ENCODE measurements at places on chromosomes 12 and 14.

- no peak for DNase-seq
Observed at GRCh38 chr12:94815958-94816357, 165.6 kb upstream of the TMCC3 start.

GRCh38 chr12:104627990-104628830 is 171.5 kb downstream of the CHST11 start:
- no peak for DNase-seq

DNA sequence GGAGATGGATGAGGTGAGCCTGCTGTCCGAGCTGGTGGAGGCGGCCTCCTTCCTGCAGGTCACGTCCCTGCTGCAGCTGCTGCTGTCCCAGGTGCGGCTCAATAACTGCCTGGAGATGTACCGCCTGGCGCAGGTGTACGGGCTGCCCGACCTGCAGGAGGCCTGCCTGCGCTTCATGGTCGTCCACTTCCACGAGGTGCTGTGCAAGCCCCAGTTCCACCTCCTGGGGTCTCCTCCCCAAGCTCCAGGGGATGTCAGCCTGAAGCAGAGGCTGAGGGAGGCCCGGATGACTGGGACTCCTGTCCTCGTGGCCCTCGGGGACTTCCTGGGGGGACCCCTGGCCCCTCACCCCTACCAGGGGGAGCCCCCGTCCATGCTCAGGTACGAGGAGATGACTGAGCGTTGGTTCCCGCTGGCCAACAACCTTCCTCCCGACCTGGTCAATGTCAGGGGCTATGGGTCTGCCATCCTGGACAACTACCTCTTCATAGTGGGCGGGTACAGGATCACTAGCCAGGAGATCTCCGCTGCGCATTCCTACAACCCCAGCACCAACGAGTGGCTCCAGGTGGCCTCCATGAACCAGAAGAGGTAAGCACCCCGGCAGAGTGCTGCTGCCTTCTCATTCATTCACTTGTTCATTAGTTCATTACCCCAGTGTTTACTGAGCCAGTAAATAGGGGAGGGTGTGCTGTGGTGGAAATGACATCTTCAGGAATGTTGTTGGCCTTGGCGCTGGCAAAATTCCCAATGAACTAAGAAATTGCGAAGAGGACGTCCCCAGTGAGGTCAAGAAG is 774 bp upstream of the MANSC4 start:
- DNase-seq: no peak

DNA sequence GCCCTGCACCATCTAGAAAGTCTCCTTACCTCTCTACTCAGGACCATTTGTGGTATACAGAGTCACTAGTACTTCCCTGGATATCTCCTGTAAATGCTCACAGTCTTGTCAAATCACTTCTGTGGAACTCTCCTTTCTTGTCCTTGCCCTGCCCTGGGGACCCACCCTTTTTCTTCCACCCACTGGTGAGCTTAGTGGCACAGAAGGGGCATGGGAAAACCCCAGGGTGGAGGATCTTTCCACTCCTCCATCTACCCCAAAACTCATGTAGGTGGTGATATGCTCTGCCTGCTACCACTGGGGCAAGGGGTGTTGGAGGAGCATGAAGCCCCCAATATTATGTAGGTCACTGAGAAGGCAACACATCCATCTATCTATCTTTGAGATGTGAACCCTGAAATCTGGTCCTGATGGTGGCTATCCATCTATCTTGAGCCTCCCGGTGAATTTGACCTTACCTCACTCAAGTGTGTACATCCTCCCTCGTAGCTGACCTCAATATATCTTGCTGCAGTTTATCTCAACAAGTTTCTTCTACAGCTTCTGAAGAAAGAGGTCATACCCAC is 943 bp downstream of the TESPA1 start:
- DNase-seq: no peak

GRCh38 chr12:129902371-129903091 is 1.3 kb downstream of the TMEM132D start:
- DNase-seq: no peak

- DNase-seq: no peak
Observed at GRCh38 chr12:103441437-103442181, 54.2 kb downstream of the C12orf42 start.

DNA sequence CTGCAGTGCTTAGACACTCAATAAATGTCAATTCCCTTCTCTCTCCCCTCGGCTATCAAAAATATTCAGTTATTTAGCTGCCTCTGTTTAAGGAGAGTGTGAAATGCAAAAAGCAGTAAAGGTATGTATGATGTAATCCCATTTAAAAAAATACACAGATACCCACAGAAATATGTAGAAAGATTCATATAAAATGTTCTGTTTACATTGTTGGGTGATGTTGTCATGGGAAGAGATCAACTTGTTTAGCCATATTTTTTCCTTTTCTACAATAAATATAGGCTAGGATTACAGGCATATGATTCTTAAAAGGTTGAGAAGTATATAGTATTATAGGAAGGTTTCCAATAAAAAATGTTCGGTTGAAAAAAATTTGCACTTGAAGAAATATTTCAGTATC is 7.8 kb downstream of the PPP2R3C start:
- no peak for DNase-seq

GRCh38 chr12:132162508-132163031 is 18.3 kb downstream of the NOC4L start:
- DNase-seq: no peak

DNA sequence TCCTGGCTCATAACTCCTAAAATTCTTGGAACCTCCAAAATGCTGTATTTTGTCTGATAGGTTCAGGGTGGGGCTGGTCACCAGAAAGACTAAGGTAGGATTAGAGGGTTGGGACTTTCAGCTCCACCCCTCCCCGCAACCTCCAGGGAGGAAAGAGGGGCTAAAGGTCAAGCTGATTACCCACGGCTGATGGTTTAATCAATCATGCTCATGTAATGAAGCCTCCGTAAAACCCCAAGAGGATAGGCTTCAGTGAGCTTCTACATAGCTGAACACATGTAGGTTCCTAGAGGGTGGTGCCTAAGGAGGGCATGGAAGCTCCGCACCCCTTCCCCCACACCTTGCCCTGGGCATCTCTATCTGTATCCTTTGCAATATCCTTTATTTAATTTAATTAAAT is 60.0 kb downstream of the DGLUCY start:
- DNase-seq: no peak

DNA sequence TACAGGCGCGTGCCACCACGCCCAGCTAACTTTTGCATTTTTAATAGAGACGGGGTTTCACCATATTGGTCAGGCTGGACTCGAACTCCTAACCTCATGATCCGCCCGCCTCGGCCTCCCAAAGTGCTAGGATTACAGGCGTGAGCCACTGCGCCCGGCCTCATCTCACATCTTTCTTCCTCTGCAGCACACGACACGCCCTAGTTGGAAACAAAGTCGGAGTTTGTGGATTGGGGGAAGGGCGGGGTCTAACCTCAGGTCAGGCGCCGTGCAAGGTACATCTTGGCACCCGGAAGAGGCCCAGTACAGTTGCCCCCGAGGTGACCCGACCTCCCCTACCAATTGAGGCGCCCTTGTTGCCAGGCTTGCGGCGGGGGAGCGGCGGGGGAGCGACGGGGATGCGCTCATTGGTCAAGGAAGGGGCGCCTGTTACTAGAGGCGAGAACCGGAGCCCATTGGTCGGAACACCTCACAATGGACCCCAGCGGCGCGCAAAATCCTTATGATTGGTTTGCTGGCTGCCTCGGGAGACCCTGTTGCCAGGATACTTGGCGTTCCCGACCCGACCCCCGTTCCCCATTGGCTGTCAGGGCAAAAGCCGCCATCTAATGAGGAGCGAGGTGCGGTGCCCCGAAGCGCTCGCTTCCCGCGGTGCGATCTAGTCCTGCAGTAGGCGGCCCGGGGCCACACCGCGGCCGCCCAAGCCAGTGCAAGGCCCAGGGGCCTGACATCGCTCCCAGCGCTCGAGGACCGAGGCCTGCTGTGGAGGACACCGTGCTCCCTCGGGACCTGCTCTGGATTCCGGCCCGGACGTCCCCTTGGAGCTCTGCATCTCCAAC is at the start of gene REC8:
Gene REC8, plus strand, starts transcription at position 659 of the 839 bp plus-strand sequence. CDS start 473 bp downstream, outside the sequence.
- peak; percentile 86 for DNase-seq

DNA sequence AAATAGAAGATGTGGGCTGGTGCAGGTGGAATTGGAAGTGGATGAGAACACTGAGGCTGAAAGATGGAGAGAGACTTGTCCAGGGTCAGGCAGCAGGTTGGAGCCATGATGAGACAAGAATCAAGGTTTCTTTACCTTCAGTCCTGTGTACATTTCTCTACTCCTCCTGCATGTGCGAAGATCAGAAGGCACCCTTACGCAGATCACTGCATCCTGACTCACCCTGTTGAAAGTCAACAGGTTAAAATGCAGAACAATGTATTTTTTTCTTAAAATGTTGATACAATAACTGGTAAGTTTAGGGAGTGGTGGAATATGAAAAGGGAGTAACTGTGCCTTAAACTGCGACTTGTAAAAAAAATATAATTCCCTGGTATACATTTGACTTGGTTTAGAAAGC is 47.8 kb downstream of the TESPA1 start:
- DNase-seq: no peak

DNA sequence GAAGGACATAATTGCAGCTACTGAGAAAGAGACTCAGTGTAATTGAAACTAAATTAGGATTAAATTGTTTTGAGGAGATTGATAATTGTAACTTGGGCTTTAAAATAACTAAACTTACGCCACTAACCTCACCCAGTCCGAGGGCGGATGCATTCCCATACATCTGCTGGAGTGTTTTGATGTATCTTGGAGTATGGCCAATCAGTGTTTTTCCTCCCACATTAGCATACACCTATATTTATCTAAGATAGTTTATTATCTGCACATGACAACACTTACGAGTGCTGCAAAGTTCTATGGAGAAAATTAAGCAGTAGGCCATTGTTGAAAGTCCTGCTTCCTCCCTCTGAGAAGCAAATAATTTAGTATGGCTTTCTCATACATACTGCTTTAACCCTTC is 184.7 kb upstream of the PLEKHG7 start:
- DNase-seq: no peak

GRCh38 chr14:50797250-50798047 is 33.5 kb downstream of the NIN start:
- DNase-seq: no peak

DNA sequence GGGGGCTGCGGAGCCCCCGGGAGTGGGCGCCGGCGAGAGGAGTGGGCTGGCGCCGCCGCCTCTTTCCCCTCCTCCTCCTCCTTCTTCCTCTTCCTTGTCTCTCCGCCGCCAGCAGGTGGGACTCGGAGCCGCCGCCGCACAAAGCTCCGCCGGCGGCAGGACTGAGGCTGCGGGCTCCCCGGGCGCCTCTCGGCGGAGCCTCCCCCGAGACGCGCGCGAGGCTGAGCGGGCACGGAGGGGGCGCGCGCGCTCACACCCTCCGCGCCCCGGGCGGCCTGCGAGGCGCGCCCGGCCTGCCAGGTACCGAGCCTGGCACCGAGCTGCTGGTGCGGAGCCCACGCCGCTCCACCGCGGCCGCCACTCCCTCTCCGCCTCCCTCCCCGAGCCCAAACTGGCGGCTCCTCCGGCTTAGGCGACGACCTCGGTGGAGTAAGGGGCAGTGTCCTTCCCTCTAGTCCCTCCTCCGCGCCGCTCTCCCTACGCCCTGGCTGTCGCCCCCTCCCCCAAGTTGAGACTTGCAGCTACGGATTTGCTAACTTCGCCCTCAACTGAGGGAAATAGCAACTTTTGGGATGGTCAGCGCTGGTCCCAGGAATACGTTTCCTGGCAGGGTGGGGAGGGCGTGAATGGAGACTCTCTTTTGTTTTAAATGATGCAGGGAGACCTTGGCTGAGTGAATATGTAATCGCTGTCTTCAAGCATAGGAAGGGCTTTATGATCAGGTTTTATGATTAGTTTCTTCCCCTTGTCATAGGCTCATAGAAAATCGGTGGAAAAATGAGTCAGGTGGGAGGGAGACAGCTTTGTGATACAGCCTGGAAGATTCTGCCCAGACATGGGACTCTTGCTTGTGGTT is 199.5 kb upstream of the CAND1 start:
- peak; percentile 70 for DNase-seq

- DNase-seq: no peak
Observed at GRCh38 chr12:109432431-109432830, 44.7 kb downstream of the KCTD10 start.

DNA sequence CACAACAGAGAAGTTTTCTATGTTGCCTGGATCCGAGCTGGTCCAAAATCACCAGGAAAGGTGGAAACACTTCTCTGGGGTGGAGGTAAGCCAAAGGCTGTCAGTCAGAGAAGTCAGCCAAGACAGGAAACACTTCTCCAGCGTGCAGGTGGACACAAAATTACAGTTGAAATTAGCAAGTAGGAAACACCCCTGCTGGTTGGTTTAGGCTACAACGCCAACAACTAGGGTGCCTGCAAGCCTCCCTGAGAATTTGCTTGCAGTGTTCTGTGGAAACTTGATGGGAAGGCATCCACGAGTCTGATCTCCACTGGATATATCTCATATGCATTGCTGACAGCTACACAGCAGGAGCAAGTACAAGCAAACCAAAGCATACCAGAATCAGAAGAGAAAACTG is 600.5 kb downstream of the RERGL start:
- DNase-seq: no peak

DNA sequence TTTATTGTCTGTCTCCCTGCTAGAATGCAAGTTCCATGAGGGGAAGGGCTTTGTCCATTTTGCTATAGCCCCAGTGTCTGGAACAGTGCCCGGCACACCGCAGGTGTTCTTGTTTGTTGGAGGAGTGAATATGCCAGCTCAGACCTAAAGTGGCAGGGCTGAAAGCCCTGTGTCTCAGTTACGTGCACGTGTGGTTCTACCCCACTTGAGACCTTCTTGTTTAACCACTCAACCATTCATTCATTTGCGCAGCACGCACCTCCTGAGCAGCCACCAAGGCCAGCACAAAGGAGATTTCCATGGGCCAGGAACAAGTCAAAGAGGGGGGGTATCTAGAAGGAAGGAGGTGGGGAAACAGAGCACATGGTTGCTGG is 338.0 kb upstream of the FKBP4 start:
- DNase-seq: no peak

DNA sequence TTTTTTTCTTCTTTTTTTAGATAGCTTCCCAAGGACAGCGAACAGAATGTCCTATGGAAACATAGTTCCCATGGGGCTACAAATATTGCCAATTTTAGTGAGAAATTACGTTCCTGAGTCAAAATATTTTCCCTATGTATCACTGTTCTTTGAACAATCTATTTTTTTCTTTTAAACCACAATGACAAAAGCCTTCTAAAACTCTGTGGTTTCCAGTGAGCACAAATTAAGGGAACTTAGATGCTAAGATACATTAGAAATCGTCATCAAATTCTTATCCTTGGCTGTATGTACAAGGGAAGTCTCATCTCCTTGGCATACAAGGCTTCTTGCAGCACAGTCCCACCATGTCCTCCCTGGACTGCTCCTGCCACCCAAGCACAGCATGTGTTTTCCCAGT is 17.9 kb downstream of the CPM start:
- DNase-seq: no peak

DNA sequence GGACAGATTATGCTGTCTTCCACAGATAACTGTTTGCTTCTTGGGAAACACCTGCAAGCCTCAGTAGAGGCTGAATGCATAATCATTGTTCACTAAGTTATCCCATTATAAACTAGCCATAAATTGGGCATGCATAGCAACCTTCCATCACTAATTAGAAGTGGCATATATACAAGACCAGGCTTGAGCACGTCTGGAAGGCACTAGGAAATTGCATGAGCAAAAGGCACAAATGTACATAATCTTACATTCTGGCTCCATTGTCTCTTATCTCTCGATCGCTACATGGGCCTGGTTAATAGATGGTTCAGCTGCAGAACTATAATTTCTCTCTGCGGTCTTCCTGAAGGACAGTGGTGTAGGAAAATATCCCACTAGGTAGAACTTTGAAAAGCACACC is 679.2 kb downstream of the RPL10L start:
- no peak for DNase-seq

- DNase-seq: no peak
Observed at GRCh38 chr12:46676396-46676795, 149.4 kb downstream of the SLC38A4 start.

GRCh38 chr12:56634242-56634836 is 4.2 kb upstream of the BAZ2A start:
- no peak for DNase-seq

All from left forelimb (tissue), 1 donor.